Large intestine (tissue), 12 donors: ENCODE measurements at places on chromosomes 13 and 19. TPM values are rescaled to one million over a fixed set of nuclear protein-coding genes. Genes with fewer than 3 reads are reported as not detected.

SMIM17 gene
- polyA plus RNA-seq = 0.97 TPM

PLIN4 gene
- 1.8 TPM for polyA plus RNA-seq

- DNase-seq = peak; percentile 96
- peaks cover 2% of the 10 kb centered on the region for H3K36me3 ChIP-seq
- H3K27ac ChIP-seq = peak overlapping the region; percentile 95
- H3K27me3 ChIP-seq = no peaks in the 10 kb centered on the region
- peaks cover 39% of the 10 kb centered on the region for H3K4me1 ChIP-seq
These were observed 23.5 kb downstream of the RHPN2 start for GRCh38 chr19:33040994-33041827.

DNA sequence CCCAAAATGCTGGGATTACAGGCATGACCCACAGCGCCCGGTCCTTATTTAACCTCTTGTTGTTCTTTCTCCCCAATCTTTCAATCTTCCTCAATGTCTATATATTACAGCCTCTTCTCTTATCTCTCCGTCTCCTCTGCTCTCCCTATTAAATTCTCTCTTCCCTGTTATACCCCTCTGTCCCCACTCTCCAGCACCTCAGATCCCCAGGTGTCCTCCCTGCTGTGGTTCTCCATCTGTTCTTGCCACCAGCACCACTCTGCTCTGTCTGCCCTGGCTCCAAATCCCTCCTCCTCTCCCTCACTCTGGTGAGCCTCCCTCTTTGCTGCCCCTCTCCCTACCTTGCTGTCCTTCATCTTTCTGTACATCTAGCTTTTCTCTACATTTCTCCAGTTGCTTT, 1.1 kb downstream of the ZNF600 start:
- no peaks in the 10 kb centered on the region for H3K36me3 ChIP-seq
- no peak for DNase-seq
- peak overlapping the region; percentile 83 for H3K27ac ChIP-seq
- no peaks in the 10 kb centered on the region for H3K4me1 ChIP-seq
- H3K4me3 ChIP-seq = peak overlapping the region; percentile 61

DNA sequence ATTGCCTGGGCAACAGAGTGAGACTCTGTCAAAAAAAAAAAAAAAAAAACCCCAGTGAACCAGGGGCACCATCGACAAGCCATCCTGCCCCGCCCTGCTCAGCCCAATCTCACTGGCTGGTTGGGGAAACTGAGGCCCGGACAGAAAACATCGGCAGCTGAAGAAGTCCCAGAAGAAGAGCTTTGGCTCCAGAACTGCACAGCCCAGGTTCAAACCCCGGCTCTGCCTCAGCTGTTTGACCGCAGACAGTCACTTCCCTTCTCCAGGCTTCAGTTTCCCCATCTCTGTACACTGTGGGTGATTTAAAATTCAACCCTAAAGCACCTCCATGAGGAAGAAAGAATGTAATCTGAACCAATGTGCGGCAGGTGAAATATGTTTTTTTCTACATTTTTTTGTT, 9.4 kb upstream of the SEMA6B start:
- H3K27ac ChIP-seq = no peak overlapping the region
- no peak overlapping the region for H3K4me3 ChIP-seq
- no peak for DNase-seq
- no peaks in the 10 kb centered on the region for H3K36me3 ChIP-seq
- no peaks in the 10 kb centered on the region for H3K27me3 ChIP-seq
- H3K4me1 ChIP-seq = no peaks in the 10 kb centered on the region

DNA sequence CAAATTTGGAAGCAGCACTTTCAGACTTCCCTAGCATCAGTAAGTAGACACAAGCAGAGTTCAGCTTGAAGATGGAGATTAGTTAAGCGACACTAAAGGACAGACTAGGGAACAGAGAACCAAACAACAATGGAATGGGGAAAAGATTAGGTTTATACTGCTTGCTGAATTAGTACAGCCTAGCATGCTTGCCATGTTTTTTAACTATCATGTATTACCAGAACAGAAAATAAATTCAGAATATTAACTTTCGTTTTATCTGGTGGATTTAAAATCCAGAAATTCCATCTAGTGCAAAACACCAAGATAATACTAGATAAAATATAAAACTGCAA, 451.5 kb upstream of the SLC10A2 start:
- no peaks in the 10 kb centered on the region for H3K36me3 ChIP-seq
- no peaks in the 10 kb centered on the region for H3K27me3 ChIP-seq
- peaks cover 22% of the 10 kb centered on the region for H3K4me1 ChIP-seq
- no peak overlapping the region for H3K4me3 ChIP-seq

DNA sequence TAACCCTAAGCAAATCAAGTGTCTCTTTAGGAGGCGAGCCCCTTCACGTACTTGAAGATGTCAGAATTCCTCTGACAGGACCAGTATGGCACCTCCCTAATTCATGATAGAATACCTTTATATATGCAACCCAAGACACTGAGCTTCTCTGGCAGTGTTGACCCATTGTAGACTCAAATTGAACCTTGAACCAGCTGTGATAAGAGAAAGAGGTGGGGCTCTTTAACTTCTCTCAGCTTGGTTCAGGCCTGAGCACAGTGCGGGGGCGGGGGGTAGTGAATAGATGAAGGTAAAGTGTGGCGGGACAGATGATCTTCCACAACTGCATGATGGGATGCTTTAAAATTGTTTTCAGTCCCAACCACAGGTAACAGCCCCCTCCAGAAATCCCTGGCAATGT, 12.1 kb downstream of the MBNL2 start:
- H3K4me1 ChIP-seq = peaks cover 23% of the 10 kb centered on the region
- H3K27me3 ChIP-seq = no peaks in the 10 kb centered on the region
- no peak overlapping the region for H3K4me3 ChIP-seq
